ENCODE measurements at places on chromosomes 6 and 20.

DNA sequence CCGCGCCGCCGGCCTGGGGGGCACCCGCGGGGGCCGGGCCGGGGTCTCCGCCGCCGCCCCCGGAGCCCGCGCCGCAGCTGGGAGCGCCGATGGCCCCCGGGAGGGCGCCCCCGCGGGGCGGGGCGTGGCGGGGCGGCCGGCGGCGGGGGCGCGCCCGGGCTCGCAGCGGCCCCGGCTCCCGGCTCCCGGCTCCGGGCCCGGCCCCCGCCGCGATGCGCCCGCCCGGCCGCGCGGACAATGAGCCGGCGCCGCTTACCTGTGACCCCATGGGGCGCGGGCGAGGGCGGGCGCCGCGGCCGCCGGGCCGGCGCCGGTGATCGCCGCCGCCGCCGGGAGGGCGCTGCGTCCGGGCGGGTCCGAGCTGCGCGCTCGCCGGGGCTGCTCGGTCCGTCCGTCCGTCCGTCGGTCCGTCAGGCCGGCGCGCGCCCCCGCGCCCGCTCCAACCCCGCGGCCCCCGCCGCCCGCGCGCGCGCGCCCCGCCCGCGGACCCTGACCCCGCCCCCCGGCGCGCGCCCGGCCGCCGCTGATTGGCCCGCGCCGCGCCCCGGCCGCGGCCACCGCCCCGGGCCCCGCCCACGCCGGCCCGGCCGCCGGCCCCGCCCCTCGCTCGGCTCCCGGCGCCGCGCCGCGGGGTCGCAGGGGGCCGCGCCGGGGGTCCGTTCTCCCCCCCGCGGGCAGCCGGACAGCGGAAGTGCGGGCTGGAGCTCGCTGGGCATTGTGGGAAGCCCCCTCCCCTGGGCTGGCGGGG, at the start of gene ZBTB46:
ZBTB46 (minus strand) TSS at position 424 of the 748 bp plus-strand sequence. CDS start 40,507 bp downstream, outside the sequence.
- peak; percentile 5 for DNase-seq

- peak; percentile 21 for DNase-seq
Observed at GRCh38 chr6:32529697-32530430, at the start of gene HLA-DRB5. Gene HLA-DRB5, minus strand, starts transcription at chr6:32530287. Its CDS starts 63 bp downstream, at chr6:32530224.

- peak; percentile 68 for DNase-seq
Observed at GRCh38 chr6:154276810-154277628, 79.6 kb downstream of the IPCEF1 start.

DNA sequence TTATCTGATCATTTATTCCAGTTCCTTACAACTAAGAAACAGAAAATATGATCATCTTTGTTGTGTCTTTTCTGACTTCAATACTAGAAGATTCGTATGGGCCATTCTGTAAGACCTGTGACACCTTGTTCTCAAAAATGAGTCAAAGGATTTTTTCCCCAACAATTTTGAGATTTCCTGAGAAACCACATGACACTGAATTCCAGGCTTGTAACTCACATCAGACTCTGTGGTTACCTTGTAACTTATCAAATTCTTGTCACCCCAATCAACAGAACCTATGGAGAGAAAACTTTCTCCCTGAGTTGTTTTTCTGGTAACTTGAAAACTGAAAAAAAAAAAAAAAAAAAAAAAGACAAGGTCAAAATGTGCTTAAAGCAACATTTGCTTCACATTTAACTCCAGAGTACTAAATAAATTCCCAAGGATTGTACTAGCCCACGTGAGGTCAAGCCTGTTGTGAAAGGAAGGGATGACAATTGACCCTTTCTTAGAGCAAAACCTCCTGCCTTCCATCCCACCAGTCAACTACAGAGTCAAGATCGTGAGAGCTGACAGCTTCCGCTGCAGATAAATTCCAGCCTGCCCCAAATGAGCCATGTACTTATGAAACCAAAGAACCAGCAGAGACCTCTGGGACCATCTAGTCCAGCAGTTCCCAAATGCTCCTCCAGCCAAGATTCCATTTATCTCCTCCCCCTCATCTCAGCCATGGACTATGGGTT, 140.3 kb downstream of the TBX18 start:
- DNase-seq, result no peak

GRCh38 chr20:44219170-44219730, 8.7 kb upstream of the OSER1 start:
- DNase-seq, result peak; percentile 24

DNA sequence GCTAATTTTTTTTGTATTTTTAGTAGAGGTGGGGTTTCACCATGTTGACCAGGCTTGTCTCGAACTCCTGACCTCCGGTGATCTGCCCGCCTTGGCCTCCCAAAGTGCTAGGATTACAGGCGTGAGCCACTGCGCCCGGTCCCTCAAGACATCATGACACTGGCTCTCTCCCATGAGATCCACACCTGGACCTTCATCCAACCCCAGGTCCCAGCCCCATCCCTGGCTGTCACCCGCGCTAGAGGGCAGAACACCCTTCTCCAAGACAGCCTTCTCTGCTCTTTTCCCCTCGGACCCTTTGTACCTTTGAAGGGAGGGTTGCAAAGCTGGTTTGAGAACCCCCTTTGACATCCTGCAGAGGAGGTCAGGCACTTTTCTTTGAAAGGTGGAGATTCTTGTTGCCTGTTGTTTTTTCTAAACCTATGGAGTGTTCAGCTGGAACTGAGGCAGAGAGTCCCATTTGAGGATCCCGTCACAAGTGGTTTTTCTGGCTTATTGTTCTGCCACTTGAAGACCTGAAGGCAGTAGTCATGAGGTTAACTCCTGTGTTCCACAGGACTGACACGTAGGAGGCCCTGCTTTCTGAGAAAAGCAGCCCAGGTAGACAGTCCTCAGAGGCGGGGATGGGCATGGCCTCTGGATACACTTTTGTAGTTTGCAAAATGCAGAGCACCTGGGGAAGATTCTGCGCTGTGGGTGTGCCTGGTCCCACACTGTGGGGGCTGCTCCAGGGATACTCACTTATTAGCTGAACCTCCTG, 171.1 kb upstream of the SNX9 start:
- DNase-seq, result no peak

DNA sequence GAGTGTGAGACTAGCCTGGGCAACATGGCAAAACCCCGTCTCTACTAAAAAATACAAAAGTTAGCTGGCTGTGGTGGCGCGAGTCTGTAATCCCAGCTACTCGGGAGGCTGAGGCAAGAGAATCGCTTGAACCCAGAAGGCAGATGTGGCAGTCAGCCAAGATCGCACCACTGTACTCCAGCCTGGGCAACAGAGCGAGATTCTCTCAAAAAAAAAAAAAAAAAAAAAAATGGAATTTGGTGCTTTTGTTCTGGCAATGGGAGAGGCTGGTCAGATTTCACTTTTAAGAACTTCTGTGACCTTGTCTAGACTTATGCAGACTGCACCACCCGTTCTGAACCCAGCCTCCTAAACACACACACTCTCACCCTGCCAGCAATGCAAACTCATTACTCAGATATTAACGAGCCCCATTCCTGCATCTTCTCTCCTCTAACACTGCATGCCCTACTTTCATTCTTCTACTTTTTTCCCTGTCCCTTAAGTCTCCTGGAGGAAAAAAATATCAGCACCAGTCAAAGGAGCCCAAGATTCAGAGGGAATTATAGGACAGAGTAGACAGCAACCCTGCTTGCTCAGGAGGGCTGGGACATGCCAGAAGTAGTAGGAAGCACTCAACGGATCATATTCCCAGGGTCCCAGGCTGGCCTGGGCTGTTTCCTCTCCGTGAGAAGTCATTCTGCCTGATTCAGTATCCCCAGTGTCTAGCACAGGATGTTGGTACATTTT, 4.4 kb downstream of the MOCS1 start:
- no peak for DNase-seq

DNA sequence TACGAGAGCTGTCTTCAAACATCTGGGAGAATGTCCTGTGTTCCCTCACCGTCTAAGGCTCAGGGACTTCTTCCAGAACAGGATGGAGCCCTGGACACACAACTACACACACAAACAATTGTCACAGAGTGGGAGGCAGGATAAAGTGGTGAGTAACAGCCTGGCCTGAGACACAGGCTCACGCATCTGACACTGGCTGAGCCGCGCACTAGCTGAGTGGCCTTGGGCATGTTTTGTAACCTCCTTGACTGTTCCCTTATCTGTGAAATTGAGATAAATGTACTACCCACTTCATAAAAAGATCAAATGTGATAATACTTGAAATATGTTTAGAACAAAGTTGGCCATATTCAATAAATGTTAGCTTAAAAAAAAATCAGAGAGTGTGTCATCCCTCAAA, 132.4 kb upstream of the ARMC2 start:
- no peak for DNase-seq

DNA sequence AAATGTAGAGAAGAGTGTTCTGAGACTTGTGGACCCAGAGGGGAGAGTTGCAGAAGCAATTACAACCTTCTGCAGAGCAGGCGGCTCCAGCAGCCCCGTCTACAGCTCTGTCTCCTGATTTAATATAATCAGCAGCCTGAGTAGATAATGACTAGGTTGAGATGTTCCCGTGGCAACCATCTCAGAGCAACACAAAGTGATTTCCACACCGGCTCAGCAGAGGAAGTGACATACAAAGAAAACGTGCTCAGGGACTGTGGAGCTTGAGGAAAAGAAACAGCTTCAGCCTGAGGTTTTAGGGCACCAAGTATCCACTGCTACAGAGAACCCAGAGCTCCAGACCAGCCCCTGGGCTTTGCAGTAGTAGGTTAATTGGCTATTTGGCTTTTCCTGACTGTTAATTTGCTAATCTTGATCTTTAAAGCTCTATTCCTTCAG, 136.4 kb downstream of the MTFR2 start:
- no peak for DNase-seq

DNA sequence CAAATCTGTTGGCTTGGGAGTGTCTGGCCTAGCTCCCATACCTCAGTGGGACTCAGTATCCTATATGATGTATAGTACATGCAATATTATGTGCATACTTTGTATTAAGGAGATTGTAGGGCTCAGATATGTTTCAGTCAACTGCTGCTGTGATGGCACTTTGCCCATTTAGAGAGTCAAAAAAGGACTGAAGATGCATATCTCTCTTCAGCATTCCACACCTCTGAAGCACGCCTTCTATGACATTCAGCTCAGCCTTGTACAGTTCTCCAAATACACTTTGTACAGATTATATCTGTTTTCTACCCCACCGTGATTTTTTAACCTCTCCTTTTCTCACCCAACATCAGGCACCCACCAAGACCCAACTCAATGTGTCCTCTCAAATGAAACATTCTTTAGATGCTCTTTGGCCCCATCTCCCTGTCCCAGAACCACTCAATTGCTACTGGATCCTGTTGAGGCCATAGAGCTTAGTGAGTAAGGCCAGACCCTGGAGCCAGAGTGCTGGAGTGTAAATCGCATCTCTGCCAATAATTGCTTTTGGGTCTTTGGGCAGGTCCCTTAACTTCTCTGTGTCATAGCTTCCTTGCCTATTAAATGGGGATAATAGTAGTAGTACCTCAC, 15.6 kb downstream of the ENPP1 start:
- DNase-seq, result no peak

- no peak for DNase-seq
Observed at GRCh38 chr20:58880994-58881752, 28.7 kb downstream of the GNAS start.
